ENCODE measurements at places on chromosomes 1 and 21.

DNA sequence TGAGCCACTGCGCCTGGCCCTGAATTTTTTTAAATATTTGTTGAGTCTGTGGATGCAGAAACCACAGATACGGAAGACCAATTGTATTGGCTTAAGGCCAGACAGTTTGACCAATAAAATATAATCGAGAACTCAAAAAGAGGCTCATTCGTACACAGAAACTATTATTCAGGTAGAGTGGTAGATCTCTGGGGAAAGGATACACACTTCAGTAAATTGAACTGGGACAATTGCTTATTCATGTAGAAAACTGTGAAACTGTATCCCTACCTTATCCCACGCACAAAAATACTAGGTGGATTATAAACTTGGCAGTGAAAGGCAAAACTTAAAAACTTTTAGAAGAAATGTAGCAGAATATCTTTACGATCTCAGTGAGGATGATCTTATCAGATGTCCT, 25.0 kb upstream of the SHE start:
- DNase-seq = no peak

DNA sequence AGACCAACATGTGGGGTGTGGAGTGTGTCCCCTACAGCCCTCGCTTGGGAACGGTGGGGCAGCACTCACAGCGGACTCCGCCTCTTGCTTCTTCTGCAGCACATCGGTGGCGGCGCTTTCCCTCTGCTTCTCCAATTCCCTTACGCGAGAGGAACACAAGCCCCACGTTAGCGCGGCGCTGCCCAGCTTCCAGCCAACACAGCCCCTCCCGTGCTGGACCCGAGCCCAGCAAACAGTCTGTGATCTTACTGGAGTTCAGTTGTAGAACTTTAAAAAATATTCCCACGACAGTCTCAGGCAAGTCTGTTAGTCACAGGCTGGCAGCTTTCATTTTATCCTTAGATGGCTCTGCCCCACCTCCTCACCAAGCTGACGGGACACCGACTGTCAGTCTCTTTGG, 13.6 kb downstream of the THAP3 start:
- DNase-seq = no peak

DNA sequence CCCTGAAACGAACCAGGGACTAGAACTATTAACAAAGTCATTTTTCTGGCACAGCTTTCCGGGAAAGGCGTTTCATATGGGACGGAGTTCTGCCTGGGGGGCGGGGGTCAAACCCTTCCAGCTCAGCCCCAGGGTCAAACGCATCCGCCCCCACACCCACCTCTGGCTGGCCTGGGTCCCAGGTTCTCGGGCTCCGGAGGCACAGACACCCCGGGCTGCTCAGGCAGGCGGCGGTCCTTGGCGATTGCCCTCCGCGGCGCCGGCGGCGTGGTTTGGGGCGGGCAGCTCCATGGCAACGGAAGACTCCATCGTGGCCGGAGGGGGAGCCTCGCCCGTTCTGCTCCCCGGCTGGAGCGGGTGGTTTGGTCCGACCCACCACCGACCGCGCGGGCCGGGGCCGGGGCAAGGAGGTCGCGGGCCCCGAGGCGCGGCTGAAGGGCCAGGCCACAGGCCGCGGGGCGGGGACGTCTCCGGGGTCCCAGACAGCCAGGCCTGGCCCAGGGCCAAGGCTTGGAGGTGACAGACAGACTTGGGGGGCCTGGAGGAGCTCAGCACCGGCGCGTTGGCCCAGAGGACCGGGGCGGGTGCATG, at the start of gene CFAP74:
TSS of gene CFAP74 (minus strand) at position 246 of the 591 bp plus-strand sequence. CDS start 12,830 bp downstream, outside the sequence.
- no peak for DNase-seq

DNA sequence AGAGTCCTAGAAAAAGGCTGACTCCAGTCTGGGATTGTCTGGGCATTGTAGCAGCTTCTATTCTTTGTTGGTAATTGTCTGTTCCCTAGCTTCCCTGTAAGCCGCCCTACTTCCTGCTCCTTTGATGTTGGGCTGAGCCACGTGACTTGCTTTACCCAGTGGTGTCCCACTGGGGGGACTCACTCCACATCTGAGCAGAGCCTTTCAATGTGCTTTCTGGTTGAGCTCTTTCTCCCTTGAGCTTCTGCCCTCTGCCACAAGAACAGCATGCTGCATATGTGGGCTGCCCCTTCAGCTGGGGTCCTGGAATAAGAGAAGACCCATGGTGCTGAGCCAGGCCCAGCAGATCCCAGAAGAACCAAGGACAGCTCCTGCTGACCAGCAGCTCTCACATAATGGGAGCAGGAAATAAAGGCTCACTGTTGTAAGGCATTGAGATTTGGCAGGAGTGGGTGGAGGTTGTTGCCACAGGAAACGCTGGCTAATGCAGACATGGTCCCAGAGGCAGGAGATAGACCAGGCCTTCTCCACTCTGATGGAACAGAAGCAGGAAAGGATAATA, 276.3 kb upstream of the GJB5 start:
- DNase-seq = no peak

- no peak for DNase-seq
Measured at GRCh38 chr1:32128964-32129363, 21.1 kb downstream of the KPNA6 start.

DNA sequence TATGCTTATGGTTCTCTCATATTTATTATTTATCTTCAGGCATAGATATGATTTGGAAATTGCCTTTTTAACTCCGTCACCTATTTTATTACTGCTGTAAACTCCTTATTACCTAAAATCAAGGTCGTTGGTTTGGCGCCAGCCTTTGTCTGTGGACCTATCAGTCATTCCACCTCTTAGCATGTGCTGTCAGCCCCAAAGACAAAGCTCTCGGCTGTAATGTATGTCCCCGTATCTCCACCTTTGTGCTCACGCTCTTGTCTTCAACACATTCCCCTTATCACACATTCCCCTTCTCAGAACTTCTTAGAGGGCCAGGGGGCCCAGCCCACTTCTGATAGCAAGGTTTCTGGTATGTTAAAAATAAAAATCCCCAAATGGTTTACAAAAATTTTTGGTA, 342.2 kb downstream of the RYR2 start:
- no peak for DNase-seq

DNA sequence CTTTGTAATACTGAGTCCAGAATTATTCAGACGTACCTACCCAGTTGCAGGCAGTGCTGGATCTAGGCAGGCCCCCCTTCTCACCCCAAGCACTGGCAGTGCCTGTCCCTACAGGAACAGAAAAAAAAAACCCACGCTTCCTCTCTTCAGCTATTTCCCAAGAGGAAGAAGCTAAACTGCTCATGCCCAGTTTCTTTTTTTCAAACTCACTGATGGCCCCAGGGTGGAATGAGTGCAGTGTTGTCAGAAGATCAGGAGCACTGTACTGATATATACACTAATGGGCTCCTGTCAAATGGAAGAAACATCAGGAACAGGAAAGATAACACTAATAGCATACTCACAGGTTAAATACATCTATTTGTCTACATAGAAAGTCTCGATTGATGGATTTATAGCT, 28.2 kb upstream of the DOCK7 start:
- no peak for DNase-seq

GRCh38 chr1:18322368-18323032, 158.2 kb upstream of the KLHDC7A start:
- no peak for DNase-seq

- DNase-seq = no peak
Measured at GRCh38 chr1:86779308-86780191, 75.2 kb downstream of the SH3GLB1 start.

DNA sequence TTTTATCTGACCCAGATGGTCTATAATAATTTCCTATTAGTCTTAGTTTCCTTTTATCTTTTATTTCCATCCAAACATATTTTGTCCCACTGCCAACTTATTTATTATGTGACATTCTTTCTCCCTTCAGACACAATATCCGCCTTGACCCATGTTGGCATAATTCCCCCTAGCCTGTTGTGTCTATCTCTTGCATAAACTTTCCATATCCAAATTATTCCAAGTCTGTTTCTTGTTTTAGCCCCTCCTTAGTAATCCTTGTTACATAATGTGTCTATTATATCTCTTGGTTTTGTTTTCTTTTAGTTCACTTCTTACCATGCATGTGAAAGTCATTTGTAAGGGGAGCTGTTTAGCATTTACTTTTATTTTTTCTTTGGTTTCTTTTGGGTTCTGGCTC, 81.6 kb upstream of the CACHD1 start:
- no peak for DNase-seq

DNA sequence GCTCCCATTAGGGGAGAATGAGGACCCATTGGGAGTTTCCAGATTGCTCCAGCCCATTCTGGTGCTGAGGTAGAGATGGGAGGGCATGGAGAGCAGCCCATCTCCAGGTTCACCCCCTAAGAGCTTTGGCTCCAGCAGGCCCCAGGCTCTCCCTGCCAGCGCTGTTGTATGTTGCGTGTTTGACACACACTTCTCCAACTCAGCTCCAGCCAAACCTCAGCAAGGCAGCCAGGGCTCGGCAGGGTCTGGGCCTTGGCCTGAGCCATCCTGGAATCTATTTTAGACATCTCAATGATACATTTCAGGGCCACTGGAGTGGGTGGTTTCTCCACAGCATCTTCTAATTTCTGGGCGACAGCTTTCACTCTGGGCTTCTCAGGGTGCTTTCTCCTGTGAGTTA, 117.0 kb downstream of the NAV1 start:
- DNase-seq = no peak

DNA sequence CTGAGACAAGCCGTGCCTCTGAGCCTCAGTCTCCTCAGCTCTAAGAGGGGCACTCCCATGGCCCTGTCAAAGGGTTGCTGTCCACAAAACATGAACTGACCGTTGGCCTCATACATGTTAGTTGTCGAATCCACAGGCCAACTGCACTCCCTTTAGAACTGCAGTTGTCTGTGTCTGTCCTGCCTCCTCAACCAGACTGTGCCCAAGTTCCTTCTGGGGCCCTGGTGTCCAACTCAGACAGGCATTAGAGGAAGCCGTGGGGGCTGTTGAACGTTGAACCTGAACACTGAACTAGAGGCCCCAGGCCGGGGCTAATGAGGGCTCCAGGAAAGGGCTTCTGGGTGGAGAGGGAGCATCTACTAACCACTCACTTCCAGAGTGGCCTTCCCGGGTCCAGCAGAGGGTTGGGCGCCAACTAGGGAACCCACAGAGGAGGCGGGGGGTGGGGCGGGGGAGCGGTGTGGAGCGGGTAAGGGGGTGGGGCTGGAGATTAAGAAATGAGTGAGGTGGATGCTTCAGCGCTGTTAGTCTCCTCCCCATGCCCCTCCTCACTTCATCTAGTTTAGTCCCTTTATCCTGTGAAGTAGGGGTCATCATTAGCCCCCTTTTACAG, at the start of gene RAB42:
TSS of gene RAB42 (plus strand) at position 558 of the 613 bp plus-strand sequence. CDS start 247 bp downstream, outside the sequence.
- no peak for DNase-seq

- no peak for DNase-seq
Measured at GRCh38 chr21:28791595-28792282, 200.9 kb downstream of the LTN1 start.

DNA sequence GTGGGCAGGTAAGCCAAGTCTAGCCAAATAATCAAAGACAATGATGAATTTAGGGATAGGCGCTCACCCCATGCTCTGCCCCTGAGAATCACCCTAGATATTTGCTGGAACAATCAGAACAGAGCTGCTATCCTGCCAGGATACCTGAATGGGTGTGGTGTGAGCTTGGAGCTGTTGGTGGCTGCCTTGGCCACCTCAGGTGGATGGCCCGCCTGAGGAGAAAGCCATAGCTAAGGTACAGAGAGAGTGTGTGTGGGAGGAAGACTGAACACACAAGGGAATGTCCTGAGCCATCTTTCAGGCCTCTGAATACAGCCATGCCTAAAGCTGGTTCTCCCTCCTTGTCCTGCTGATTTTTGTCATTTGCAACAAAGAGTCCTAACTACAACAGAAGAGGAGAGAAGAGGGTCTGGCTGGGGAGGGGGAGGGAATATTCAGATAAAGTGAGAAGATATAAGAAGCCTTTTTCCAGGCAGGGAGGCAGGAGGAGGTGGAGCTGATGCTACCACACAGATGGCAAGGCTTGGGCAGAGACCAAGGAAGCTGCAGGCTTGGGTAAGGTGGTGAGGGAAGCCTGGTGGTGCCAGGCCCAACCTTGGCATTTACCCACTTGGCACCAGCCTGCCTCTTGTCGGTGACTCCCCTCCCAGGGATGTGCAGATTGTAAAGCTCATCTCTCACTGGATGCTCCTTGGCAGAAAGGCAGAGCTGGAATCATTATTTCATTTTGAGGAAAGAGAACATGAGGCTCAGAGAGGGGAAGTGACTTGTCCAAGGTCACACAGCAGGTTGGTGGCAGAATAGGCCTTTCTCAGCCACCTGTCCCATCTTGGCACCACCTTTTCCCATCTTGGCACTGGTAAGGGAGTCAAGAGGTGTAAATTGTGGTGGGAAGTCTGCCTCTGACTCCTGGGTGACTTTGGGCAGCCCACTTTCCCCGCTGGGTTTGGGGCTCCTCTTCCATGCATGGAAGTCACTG, 49.7 kb downstream of the NKAIN1 start:
- no peak for DNase-seq

- DNase-seq = no peak
Measured at GRCh38 chr1:184116287-184116686, 64.8 kb downstream of the TSEN15 start.

DNA sequence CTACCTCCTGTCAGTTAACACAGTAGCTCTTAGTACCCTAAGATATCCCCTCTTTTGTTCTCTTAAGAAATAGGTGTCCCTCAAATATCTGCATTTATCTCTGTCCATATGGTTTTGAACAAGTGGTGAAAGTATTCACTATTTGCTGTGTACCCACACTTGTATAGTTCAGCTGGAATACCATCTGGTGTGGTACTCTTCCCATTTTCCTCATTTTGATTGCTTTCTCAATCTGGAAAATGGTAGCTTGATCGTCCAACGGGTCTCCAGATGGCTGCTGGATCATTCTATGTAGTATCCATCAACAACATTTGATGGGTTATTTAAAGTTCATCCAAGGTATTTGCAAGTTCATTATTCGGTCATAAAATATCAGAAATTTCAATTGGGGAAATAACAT, 100.3 kb upstream of the DPYD start:
- DNase-seq = no peak

DNA sequence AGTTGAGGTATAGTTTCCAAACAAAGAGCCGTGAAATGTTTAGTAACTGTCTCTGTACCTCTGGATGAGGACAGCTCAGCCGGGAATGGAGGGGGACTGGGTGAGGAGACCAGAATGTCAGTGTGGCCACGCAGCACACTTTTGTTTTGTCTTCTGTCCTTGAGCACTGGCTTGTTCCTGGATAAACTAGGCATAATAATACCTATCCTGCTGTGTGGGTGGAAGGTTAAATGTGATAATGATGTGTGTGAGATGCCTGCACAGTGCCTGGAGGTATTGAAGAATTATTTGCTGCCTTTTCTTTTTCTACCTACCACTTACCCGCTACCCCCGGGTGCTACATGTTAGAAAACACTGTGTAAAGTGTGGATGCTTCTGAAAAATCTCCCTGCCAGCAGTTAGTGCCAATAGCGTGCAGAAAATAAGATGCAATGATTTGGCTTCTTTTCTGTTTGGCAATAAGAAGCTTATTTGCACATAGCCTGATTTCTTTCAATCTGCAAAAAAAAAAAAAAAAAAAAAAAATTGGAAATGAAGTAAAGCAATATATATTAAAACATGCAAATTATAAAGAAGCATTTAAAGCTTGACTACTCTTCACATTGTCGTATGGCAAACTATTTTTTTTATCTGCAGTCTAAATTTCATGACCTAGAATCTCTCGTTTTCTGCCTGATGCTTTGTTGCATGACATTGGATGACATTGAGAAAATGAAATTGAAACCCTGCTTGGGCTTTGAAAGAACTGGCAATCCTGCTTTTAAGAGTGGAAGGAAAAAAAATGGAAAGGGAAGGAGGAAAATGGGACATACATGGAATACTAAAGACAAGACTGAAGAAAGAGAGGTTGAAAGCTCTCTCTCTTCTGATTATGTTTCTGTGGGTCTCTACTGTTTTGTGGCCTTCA, 89.5 kb downstream of the DISC1 start:
- DNase-seq = no peak

- no peak for DNase-seq
Measured at GRCh38 chr21:23801292-23801691, 1806.0 kb downstream of the MRPL39 start.
